AG08395 (cell line): ENCODE measurements at places on chromosomes 6 and 20.
A peak's percentile ranks its signal among the peaks of the same experiment; 100 is the strongest.

GRCh38 chr6:1255636-1256365 lies 56.1 kb upstream of the FOXQ1 start:
- peak; percentile 78 for DNase-seq

- peak; percentile 61 for DNase-seq
These were observed 518 bp downstream of the PEX6 start for GRCh38 chr6:42978487-42978838.

DNA sequence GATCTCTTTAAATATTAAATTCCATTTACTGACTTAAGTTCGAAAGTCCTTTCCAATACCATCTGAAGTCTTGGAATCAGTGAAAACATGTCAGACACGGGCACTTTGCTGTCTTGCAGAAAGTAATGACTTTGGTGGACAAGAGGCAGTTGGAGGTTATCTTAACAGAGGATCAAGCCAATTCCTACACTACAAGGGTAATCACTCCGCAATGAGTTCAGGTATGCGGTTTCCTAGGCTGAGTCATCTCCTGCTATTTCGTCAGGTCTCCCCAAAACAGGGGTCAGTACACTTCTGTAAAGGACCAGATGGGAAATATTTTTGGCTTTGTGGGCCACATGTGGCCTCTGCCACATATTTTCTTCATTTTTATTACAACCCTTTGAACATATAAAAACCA lies 656.6 kb downstream of the KIF16B start:
- DNase-seq, result no peak

DNA sequence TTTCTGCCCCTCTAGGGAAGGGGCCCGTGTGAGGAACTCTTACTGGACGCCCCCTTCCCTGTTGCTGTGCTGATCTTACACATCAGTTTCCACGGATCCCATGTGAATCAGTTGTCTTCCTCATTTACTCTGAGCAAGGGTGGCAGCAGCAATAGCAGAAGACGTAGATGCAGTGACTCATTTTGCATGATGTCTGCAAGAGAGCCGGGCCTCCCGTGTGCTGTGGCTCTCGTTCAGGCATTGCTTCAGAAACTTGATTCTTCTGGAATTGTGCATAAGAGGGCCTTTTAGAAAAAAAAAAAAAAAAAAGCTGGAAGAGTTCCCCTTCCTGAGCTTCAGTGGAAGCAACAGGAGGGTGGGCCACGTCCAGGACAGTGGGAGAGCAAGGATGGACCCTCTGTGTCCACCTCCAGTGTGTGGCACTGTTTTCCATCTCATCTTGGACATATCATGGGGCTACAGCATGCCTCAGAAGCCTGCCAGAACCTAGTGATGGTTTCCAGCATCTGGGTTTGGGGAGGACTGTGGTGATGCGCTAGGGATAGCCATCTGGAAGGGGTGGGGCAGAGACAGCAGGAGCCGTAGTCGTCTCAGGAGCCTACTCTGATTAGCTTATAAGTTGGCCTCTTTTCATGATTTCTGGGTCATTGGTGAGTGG lies 62.1 kb downstream of the FOXO3 start:
- DNase-seq, result peak; percentile 87

DNA sequence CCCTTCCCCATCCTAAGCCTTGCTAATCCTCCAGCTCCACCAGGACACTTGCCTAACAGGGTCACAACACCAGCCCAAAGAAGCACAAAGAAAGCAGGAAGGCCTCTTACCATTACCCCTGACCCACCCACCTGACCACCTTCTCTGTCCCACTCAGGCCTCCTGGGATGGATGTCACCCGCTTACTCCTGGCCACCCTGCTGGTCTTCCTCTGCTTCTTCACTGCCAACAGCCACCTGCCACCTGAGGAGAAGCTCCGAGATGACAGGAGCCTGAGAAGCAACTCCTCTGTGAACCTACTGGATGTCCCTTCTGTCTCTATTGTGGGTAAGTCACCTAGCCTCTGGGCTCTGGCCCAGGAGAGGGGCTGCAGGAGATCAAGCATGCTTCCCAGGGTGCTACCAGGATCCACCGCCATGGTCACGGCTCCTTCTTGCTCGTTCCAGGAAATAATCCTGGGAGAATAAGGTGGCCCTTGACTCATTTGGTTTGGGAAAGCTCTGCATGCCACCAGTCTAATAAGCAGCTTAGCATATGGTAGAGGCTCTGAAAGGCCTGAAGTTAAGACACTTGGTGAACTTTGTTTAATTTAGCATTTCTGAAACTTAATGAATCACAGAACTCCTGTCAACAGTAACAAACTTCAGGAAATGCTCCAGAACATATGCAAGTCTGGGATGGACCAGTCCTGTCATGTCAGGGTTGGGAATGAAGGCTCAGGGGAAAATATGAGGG lies 19.2 kb downstream of the ASIP start:
- DNase-seq, result no peak

GRCh38 chr6:169859978-169860703 lies 108.7 kb downstream of the ERMARD start:
- no peak for DNase-seq

- DNase-seq, result peak; percentile 18
These were observed 79.1 kb downstream of the SNAP25 start for GRCh38 chr20:10297684-10298240.

GRCh38 chr6:15462717-15463525 lies 199.9 kb downstream of the DTNBP1 start:
- DNase-seq, result peak; percentile 15

- no peak for DNase-seq
These were observed 225.5 kb upstream of the MARCKS start for GRCh38 chr6:113631666-113632065.

DNA sequence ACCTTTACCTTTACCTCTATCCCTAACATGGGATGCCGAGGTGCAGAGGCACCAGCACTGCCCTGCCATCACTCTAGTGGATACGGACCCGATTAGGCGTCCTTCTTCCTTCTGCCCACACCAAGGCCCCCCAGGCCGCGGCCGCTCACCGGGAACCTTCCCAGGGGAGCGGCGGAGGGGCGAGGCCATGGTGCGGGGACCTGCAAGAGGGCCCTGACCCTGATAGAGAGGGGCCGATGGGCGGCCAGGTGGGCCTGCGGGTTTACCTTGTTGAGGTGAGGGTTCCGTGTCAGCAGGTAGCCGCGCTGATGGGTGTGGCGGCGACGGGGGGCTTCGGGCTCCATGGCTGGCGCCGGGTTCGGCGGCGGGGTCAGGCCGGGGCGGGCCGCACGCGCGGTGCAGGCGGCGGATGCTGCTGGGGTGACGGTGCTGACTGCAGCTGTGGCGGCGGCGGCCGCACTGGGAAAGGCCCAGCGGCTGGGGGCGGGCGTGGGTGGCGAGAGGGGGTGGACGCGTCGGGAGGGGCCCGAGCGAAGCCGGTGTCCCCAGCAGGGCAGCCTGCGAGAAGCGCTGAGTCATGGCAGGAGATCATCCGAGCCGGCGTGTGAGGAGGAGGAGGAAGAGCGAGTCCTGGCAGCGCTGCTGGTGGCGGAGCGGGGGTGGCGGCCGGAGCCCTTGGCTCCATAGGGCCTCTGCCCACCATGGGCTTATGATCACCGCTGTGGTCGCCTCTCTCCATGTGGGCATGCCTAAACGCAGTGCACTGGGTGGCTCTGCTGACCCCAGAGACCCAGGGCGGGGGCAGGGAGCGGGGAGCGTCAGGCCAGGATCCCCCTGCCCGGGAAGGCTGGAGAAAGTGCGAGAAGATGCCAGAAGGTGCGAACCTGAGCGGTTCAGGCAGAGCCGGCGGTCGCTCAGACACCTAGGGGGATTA lies at the start of gene ME1:
Gene ME1, minus strand, starts transcription at position 441 of the 934 bp plus-strand sequence. Its CDS starts 97 bp downstream, at position 344.
- DNase-seq, result peak; percentile 84

- no peak for DNase-seq
These were observed 28.0 kb upstream of the MARCKS start for GRCh38 chr6:113828984-113829695.

GRCh38 chr20:5085380-5085779 lies 34.4 kb downstream of the PCNA start:
- DNase-seq, result no peak

GRCh38 chr6:16166871-16167608 lies 38.2 kb downstream of the MYLIP start:
- DNase-seq, result no peak

GRCh38 chr6:53428886-53429285 lies 80.1 kb upstream of the ELOVL5 start:
- DNase-seq, result no peak

- DNase-seq, result no peak
These were observed 6.9 kb downstream of the GLYATL3 start for GRCh38 chr6:49506569-49507111.

DNA sequence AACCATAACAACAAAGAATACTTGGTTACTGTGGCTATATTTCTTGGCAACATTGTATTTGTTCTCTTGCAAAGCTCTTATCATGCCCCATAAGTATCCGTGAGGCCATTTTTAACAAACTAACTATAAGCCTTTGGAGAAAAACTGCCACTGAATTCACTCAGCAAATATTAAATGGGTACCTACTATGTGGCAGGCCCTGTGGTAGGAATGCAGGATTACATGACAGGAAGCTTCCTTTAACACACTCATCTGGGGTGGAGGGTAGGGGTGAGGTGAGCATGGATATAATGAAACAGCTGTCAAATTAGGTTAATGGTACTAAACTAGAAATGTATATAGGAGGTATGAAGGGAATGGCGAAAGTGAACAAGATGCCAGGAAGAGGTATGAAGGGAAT lies 504.8 kb downstream of the MEI4 start:
- DNase-seq, result no peak

DNA sequence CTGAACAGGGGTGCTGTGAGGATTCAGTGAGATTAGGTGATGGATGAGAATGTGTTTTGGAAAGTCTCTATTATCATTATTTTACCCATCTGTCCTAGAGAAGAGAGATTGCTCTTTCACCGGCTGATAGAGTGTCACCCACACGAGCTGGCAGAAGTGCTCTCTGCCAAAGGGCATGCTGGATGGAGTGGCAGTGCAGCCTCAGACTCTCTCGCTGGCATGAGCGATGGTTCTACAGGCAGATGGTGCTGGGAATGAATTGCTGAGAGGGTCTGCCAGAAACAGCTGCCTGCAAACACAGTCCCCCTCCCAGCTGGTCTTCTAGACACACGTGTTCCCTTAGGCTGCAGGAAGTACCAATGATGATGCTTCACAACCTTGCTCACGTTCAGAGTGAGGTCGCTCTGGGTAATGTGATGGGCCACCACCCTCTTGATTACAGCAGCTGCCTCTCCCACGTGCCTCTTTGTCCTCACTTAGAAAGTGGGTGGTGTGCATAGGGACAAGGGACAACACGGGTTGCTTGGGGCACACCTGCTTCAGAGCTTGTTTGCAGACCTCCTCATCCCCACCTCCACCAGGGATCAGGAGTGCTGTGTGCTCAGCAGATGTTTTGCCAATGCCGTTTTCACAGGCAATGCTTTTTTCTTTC lies 84.7 kb downstream of the FOXA2 start:
- no peak for DNase-seq

DNA sequence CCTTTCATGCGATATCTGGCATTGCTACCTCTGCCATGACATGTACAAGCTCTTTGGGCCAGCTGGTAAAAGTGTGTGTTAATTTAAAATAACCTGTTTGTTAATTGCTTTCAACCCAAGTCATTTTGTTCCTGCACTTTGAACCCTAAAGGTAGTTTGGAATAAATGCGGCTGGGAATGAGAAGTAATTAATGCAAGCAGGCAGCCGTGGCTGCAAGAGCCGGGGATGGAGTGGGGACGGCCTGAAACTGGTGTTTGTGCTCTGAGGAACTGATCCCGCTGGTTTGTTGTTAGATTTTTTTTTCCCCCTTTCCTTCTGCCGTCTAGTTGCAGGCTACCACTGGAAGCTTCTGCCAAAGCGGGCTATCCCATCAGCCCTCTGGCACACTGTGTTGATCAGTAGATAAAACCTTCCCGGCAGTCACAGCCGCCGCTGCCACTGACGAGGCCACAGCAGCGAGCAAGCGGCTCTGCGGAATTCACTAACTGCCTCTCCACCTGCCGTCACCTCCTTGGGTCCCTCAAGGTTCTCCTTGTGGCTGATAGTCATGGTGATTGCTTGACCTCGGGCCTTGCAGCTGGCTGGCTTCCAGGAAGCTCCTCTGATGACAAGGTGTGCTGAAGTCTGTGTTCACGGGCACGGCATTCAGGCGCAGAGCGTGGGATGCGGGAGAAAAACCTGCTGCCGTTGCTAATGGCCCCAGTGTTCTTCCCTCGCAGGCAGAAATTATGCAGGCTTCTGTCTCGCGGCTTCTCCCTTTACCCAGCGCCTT lies 315.9 kb downstream of the TFAP2A start:
- no peak for DNase-seq

DNA sequence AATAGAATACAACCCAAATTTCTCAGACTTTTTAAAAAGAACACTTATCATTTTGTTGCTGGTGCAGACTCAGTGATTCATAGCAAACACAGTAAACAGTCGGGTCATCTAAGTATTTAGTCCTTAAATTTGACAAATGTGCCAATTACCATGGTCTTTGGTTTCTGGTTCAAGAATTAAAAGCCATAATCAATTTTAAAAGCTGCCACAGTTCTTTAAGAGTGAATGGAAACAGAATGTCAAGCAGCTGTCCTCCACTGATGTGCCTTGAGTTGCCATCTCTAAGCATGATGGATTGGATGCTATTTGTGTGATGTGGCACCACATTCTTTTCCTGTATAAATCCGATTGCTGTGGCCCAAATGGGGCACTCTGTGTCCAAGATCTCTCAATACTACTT lies 67.2 kb upstream of the MLIP start:
- DNase-seq, result no peak

GRCh38 chr6:13767121-13767808 lies 47.1 kb downstream of the MCUR1 start:
- DNase-seq, result peak; percentile 50

- no peak for DNase-seq
These were observed 31.2 kb upstream of the POPDC3 start for GRCh38 chr6:105210932-105211531.

- no peak for DNase-seq
These were observed 71.3 kb upstream of the EYA4 start for GRCh38 chr6:133169901-133170300.

DNA sequence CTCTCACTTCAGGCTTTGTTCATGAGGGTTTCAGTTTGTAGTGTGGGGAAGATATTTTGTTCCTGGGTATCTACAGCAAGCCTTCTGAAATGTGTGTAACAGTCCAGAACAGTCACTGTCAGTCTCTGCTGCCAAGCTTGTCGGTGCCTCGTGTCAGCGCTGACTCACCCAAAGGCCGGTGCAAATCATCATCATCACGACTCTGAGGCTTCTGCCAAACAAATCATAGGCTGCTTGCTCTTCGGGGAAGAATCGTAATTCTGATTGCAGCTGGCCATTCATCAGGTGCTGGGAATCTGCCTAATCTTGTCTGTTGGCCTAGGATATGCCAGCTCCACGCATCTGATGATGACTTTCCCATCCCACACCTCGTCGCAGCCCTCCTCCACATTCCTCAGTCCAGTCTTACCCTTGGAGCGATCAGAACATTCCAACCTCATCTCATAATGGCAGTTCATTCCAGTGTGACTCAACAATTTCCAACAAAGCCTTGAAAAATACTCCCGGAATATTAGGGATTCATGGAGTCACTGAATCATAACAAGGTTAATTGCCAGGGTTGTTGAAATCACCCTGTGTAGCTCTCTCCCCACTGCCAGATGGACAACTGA lies 40.9 kb downstream of the ALDH8A1 start:
- DNase-seq, result peak; percentile 92

GRCh38 chr6:147180926-147181325 lies 23.3 kb upstream of the STXBP5 start:
- DNase-seq, result no peak
